Hematopoietic multipotent progenitor cell treated with erythropoietin and hydrocortisone succinate and interleukin-3 and kit ligand, for 17 days (in vitro differentiated cells): ENCODE measurements at places on chromosomes 12 and 14.

DNA sequence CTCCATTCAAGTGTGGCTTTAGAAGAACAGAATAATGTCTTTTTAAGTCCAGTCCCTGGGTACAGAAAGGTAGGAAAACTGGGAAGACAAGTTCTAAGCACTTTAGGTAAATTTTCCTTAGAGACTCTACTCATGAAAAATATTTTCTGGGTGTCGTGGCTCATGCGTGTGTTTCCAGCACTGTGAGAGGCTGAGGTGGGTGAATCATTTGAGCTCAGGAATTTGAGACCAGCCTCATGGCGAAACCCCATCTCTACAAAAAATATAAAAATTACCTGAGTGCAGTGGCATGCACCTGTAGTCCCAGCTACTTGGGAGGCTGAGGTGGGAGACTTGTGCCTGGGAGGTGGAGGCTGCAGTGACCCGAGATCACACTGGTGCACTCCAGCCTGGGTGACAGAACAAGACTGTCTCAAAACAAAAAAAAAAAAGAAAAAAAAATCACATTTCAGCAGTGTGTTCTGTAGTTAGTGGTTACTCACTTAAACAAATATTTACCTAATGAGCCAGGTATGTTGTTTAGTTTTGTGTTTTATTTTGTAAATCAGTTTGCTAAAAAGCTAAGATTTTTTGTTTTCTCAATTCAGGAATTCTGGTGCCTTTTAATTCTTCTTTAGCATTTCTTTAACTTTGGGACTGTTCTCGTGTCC, 52.3 kb upstream of the RD3L start:
- no peak for DNase-seq

- DNase-seq = no peak
These were observed 36.3 kb downstream of the PPP2R3C start for GRCh38 chr14:35085441-35085840.

DNA sequence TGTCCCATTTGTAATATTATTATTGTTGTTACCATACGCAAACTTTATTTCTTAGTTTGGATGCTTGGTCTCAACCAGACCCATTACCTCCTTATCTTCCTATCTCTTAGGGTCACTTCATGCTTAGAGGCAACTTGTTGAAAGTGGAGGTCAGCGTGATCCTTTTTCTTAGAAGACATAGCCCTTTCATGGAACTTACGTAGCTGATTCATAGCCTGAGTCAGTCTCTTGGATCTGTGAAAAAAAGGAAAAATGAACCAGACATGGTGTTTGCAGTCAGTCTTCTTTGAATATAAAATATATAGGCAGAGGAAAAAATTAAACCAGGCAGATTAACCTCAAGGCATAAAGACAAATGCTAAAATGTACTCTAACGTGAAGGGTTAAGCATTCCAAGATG, 613.7 kb downstream of the DIO2 start:
- no peak for DNase-seq

GRCh38 chr14:68333262-68333661, 459.6 kb downstream of the ZFP36L1 start:
- no peak for DNase-seq

- no peak for DNase-seq
These were observed at the start of gene SLC22A17 for GRCh38 chr14:23352506-23353432. Gene SLC22A17, minus strand, starts transcription at chr14:23352887.

DNA sequence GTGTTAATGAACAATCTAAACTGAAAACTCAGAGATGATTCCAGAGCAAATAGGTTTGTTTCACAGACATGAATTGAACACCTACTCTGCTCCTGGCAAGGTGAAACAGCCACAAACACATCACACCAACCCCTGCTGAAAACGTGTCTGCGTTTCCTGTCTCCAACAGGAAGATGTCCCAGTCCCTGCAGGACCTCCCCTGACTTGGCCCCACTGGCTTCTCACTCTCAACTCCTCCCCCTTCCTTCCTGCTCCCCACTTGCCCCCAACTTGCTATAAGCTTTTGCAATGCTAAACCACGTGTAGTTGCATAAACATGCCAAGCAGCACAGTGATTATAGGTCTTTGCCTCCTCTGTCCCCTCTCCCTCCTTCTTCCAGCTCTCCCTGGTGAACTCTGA, 567.6 kb downstream of the BCL11B start:
- no peak for DNase-seq

DNA sequence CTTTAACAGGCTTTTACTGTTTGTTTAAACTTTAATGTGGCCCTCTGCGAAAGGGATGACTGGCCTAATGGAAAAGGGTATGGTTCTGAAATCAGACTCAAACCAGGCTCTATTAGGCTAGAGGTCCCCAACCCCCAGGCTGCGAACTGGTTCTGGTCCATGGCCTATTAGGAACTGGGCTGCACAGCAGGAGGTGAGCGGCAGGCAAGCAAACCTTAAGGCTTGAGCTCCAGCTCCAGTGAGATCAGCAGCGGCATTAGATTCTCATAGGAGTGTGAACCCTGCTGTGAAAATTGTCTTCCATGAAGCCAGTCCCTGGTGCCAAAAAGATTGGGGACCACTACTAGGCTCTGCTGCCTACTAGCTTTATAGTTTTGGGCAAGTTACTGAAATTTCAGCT, 11.1 kb downstream of the GALNT4 start:
- DNase-seq = no peak

GRCh38 chr14:95481391-95482022, 34.9 kb downstream of the SYNE3 start:
- no peak for DNase-seq

DNA sequence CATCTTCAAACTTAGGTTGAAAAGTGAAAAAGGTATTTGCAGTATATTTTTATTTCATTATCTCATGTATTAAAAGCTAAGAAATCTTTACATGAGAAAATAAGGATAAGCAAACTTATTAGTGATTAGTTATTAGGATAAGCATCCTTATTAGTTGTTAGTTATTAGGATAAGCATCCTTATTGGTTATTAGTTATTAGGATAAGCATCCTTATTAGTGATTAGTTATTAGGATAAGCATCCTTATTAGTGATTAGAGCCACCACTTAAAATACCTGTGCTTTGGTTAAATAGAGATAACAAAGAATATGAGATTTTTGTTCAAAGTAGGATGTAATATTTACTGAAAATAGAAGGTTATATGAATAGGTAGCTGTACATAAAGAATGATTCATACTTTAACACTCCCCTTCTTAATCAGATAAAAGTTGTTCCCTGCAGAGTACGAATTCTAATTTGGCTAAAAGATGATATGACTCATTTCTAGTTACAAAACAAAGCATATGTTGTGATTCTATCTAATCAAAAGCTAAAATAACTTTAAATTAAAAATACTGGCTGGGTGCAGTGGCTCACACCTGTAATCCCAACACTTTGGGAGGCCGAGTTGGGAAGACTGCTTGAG, 56.4 kb downstream of the KDM5A start:
- DNase-seq = no peak

- no peak for DNase-seq
These were observed 6.5 kb downstream of the AKT1 start for GRCh38 chr14:104788873-104789663.

- DNase-seq = no peak
These were observed 212.9 kb upstream of the FAR2 start for GRCh38 chr12:28936221-28936620.

- DNase-seq = peak; percentile 16
These were observed 51.4 kb downstream of the VCPKMT start for GRCh38 chr14:50064993-50065392.

DNA sequence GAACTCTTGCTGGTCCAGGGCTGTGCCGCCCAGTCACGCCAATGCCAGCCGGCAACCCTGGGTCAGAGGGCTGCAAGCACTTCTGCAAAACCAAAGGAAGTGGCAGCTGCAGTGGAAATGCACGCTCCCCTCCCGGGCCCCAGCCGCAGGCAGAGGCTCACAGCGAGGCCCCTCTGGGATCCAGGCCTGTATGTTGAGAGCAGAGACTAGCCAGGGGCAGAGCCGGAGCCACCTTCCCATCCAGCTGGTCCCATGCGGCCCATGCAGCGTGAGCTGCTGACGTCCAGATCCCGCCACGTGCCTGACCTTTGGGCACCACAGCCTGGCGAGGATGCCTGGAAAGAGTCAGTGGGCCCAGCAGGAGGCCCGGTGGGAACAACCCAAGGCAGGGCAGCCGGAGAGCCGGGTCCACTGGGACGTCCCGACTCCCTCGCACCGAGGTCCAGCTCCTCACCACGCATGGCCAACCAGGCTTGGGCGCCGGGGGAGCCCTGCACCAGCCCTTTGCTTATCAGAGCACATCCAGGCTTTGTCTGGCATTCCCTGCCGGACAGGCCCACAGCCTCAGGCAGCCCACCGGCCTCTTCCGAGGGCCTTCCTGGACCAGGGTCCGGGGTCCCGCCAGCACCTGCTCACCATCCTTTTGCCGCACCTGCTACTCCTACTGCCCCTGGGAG, 4.3 kb downstream of the GPR132 start:
- DNase-seq = no peak

DNA sequence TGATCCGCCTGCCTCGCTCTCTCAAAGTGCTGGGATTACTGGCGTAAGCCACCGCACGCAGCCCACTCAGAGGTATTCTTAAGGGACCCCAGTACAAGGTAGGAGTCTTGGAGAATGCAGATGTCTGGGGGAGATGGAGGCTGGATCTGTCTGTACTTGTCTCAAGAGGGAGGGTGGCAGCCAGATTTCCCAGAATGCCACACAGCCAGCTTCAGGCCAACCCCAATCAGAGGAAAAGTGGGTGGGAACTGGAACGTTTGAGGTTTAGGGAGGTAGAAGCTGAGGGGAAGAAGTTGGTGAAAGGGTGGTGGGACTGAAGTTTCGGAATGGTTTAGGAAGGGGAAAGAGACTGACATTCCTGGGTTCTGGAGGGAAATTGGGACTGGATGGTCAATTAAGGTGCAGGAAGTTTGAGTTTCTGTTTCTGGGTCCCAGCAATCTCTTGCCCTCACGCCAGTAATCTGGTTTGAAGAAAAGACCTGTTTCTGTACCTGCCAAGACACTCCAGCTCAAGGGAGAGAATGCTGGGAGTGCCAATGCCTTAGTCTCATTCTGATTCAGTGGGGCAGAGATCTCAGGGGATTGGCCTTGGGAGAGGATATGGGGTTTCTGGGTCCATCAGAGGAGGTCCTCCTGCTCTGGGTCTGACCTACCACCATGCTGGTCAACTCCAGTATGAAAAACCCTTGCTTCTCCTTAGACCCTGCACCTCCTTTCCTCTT, 8.1 kb upstream of the ZNF385A start:
- DNase-seq = no peak

- no peak for DNase-seq
These were observed 40.9 kb upstream of the VASH1 start for GRCh38 chr14:76720382-76720813.

GRCh38 chr12:6871052-6871957, 1.8 kb downstream of the SPSB2 start:
- DNase-seq = peak; percentile 63

GRCh38 chr14:48008646-48009045, 333.2 kb upstream of the MDGA2 start:
- DNase-seq = no peak

- no peak for DNase-seq
These were observed 102.2 kb downstream of the LLPH start for GRCh38 chr12:66028390-66028789.

DNA sequence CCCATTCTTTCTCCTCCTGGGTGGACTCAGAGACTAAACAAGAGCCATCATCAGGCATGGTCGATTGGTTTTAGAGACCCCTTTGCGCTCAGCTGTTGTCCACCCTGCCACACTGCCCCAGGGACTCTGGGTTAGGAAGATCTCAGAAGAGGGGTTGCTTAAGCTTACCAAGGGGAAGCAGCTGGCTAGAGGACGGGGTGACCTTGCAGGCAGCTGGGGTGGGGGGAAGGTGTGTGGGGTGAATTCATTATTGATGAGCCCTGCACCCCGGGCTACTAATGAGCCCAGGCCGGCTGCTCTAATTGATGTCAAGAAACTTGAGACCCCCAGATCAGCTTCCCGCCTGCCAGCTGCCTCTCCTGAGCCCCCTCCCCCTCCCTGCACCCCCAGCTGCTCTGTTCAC, 8.7 kb upstream of the ZNF385A start:
- no peak for DNase-seq

- no peak for DNase-seq
These were observed 703.6 kb upstream of the FLRT2 start for GRCh38 chr14:84826294-84826693.

DNA sequence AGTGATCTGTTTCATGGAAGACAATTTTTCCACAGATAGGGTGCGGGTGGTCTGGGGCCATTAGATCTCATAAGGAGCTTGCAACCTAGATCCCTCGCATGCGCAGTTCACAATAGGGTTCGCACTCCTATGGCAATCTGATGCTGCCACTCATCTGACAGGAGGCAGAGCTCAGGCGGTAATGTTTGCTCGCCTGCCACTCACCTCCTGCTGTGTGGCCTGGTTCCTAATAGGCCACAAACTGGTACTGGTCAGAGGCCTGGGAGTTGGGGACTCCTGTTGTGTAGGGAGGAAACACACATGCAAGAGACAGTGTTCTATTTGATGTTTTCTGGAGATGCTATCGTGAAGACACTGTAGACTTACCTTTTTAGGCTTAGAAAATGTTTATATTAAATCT, 77.0 kb upstream of the FGD4 start:
- no peak for DNase-seq

DNA sequence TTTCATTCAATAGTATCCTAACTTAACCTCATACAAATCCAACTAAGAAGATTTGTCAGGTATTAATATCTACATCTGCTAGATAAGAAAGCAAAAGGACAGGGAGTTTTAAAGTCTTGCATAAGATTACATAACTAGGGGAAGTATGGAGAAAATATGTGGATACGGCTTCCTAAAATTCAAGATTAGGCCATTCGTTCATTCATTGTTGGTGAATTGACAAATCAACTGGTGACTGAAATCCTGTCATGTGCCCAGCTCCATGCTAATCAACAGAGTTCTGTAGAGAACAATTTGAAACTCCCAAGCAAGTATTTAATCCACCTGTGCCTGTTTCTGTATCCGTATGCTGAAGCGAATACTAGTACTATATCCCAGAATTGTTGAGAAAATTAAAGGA, 260.9 kb upstream of the USP15 start:
- DNase-seq = no peak

GRCh38 chr12:79934281-79935020, 446 bp downstream of the PPP1R12A start:
- DNase-seq = peak; percentile 49
